Amniotic stem cell (primary cell): ENCODE measurements at places on chromosomes 16 and 17.
A peak's percentile ranks its signal among the peaks of the same experiment; 100 is the strongest.

- no peak for DNase-seq
Observed at GRCh38 chr17:82615084-82616020, 32.9 kb downstream of the WDR45B start.

GRCh38 chr16:51440131-51440889 is 289.2 kb upstream of the SALL1 start:
- no peak for DNase-seq

- peak; percentile 34 for DNase-seq
Observed at GRCh38 chr16:51762081-51762996, 611.3 kb upstream of the SALL1 start.

GRCh38 chr16:69073181-69073702 is 32.2 kb upstream of the HAS3 start:
- DNase-seq = peak; percentile 73

DNA sequence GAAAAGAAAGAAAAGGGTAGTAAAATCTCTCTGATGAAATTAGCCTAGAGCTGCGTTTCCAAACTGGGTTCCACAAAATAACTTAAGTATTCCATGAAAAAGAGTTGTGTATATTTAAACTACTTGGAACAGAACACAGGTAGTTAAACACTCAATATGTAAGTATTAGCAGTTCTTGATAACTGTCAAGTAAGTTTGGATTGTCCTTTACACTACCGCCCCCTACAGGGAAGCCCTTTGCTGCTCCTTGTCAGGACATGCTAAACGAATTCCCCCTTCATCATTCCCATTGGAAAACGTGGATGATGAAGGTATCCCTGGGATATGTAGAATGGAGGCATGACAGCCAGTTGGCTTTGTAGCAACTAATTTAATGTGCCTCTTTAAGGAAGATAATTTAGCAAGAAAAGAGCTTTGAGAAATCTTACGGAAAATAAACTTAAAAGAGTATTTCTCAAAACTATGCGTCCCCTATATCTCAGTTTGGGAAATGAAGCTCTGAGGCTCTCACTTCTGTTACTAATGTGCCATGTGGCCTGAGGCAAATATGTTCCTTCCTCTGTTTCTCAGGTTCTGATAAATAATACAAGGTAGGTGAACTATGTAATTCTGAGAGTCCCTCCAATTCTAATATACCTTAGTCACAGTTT is 18.8 kb downstream of the NCBP3 start:
- no peak for DNase-seq

DNA sequence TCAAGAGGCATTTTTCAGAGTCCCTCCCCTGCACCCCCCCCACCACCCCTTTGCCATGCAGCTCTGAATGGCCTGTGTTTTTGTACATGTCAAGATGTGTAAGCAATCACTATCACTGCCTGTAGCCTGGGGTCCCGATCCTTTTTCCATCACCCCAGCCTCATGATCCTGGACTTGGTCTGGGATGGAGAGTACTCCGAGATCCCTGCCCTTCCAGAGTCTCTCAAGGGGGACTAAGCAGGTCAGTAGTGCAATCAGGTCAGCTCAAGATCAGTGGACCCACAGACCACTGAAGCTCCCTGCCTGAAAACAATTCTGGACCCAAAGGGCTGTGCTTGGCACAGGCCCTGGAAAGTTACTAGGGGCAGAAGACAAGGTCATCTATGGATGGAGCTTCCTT is 7.5 kb upstream of the GJD3 start:
- DNase-seq = no peak

DNA sequence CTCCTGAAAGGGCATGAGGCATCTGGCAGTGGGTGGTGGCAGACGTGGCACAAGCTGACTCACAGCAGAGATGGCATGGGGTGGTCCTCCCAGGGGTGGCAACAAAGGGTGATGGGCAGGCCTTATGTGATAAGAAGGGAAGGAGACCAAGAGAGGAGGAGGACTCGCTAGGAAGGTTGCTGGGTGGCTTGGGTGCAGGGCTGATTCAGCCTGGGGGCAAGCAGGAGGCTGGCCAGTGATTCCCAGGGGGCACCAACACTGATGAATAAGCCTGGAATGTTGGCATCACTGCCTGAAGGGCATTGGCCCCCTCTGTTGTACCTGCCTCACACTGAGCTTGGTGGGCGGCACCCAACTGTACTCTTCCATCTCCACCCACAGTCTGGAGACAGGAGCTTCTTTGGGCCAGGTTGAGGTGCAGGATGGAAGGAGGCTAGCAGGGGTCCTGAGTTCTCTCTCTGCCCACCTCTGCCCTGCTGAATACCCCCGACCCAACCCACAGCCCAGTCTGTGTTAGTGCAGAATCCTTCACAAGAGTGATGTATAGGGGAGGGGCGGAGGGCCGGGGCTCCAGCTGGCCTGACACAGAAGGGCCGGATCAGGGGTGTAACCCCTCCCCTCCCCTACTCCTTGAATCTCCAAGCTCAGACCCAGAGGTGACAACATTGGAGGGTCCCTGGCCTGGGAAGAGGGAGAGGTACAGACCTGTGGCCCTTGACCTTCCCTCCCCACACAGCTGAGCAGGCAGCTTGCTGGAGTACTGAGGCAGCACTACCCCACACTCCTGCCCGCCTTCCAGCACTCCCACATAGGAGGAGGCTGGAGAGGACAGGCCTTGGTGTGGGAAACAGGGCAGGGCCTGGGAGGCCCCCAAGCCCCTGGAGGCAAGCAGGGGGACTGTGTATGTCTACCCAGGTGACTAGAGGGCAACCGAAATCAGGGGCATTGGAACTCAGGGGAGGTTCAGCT is 2.6 kb downstream of the STAC2 start:
- no peak for DNase-seq

DNA sequence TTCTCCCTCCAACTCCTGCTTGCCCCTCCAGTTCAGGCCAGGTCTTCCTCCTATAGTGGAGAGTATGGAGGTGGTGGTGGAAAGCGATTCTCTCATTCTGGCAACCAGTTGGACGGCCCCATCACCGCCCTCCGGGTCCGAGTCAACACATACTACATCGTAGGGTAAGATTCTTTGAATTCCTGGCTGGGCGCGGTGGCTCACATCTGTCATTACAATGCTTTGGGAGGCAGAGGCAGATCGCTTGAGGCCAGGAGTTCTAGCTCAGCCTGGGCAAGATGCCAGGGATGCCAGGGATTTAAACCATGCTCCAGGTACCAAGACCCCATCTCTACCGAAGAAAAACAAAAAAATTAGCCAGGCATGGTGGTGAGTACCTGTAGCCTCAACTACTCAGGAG is 1.4 kb downstream of the ZG16 start:
- DNase-seq = no peak

DNA sequence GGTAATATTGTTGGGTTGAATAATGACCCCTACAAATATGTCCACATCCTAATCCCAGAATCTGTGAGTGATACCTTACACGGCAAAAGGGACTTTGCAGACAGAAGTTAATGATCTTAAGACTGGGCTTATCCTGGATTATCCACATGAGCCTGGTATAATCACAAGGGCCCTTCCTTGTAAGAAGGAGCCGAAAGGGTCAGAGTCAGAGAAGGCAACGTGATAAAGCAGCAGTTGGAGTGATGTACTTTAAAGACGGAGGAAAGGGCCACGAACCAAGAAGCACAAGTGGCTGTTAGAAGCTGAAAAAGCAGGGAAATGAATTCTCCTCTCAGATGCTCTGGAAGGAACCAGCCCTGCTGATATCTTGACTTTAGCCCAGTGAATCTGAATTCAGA is 137.8 kb downstream of the UTP18 start:
- no peak for DNase-seq

- no peak for DNase-seq
Observed at GRCh38 chr17:36818134-36818825, 119.0 kb upstream of the LHX1 start.
